ENCODE measurements at places on chromosomes 6 and 20.
A peak's percentile ranks its signal among the peaks of the same experiment; 100 is the strongest.

GRCh38 chr6:31663126-31663960 is 1.5 kb downstream of the GPANK1 start:
- DNase-seq, result no peak

- no peak for DNase-seq
Measured at GRCh38 chr20:55565096-55565773, 440.1 kb downstream of the CBLN4 start.

GRCh38 chr6:56364827-56365339 is 117.5 kb upstream of the COL21A1 start:
- DNase-seq, result no peak

GRCh38 chr20:52124821-52125220 is 66.8 kb downstream of the ZFP64 start:
- no peak for DNase-seq

- DNase-seq, result no peak
Measured at GRCh38 chr20:3686867-3687321, 5.1 kb upstream of the ADAM33 start.

GRCh38 chr6:165702669-165703068 is 39.6 kb upstream of the PDE10A start:
- DNase-seq, result no peak

DNA sequence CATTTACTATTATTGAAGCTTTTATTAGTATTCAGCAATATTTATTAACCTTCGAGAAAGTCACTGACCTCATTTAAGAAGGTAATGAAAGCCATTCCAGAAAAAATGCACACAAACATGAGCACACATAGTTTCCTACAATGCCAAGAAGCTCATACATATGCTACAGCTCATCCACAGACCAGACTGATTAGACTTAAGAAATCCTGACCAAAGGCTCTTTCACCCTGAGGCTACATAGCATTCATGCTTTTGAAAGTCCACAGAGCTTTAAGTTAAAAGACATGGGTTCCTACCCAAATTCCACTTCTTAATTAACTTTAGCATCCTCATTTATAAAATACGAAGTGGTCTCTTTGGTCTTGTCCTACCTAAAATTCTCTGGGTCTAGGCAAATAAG is 430.4 kb downstream of the TBC1D32 start:
- no peak for DNase-seq

- DNase-seq, result no peak
Measured at GRCh38 chr6:170483413-170483812, 69.7 kb downstream of the PSMB1 start.

DNA sequence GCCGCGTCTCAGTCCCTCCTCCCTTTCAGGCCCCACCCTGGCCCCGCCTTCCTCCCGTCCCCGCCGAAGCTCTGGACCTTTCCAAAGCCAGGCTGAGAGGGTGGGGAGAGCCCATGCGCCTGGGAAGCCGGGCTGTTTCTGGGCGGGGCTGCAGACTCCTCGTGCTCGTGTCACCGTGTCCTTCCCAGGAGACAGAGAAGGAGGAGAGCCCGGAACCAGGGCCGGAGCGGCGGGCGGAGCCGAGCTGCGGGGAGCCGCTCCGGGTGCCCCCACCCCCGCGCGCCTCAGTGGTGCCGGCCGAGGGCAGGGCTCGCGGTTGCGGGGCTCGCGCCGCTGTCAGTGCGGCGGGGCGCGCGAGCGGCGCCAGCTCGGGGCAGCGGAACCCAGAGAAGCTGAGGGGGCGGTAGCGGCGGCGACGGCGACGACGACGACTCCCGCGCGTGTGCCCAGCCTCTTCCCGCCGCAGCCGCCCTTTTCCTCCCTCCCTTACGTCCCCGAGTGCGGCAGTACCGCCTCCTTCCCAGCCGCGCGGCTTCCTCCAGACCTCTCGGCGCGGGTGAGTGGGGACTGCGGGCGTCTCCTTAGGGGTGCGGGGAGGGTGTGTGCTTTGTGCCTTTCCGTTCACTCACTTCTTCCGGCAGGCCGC is at the start of gene RALY:
TSS of gene RALY (plus strand) at position 336 of the 646 bp plus-strand sequence. CDS start 78,164 bp downstream, outside the sequence.
- DNase-seq, result peak; percentile 86

GRCh38 chr6:145015739-145016558 is 719.4 kb downstream of the EPM2A start:
- no peak for DNase-seq

- peak; percentile 29 for DNase-seq
Measured at GRCh38 chr6:16769131-16769985, 8.1 kb upstream of the ATXN1 start.

DNA sequence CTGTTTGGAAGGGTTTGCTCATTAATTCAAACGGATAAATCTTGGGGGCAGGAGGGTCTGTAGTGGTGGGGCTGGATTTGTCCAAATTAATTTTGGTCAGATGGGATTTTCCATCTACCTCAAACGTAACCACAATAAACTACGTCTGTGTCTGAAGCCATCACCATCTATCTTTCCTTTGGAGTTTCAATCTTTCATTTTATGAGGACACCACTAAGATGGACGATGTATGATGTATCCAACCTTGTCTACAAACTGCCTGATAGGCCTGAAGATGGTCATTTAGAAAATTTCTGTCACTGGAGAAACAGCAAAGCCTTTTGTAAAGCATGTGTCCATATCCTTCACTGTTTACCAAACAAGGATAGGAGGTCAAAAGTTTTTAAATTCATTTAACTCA is 138.6 kb upstream of the MARCKS start:
- DNase-seq, result no peak
